ENCODE measurements at places on chromosomes 12 and 14.

DNA sequence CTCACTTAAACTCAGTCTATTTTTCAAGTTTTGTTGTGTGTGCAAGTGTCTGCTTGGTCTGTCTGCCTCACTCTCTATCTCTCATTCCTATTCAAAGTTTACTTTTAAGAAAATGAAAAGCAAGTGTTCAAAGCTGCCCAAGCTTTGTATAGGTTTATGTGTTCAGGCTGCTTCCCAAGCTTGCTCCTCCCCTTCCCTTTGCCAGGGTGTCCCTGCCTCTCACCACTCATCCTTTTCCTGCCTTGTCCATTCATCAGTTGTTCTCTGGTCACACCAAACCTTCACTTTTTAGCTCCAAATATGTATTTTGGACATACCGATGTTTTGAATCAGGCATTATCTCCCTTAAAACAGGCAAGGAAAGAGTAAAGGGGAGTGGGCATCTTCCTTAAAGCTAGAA lies 41.3 kb downstream of the STK38L start:
- peak; percentile 24 for DNase-seq

DNA sequence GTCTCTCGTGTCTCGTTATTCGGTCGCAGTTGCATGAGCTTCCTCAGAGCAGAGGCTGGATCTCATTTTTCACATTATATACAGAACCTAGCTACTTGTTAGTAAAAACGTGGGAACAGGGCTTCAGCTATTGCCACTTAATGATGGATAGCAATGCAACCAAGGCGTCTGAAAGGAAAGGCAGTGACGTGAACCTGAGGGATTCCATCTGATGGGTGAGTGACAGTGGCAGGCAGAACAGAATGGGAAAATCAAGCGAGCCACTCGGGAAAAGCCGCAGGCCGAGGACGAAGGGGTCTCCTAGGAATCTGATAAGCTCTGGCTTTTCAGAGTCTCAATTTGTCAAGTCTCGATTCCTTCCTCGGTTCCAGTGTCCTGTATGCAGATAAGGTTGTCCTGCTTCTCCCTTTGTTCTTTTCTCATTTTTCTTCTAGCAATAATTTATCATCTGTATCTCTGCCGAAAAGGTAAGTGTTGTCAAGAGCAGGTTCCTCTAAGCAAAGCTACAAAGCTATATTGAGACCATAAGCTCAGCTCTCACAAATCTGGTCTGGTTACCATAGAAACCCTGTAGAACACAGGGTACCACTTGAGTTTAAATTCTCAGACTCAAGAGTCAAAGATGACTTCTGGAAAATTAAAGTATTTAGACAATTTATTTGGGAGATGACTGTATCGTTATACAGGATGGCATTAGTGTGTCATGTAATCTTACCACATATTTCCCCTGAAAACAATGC lies 416.6 kb downstream of the GLT1D1 start:
- DNase-seq: no peak

DNA sequence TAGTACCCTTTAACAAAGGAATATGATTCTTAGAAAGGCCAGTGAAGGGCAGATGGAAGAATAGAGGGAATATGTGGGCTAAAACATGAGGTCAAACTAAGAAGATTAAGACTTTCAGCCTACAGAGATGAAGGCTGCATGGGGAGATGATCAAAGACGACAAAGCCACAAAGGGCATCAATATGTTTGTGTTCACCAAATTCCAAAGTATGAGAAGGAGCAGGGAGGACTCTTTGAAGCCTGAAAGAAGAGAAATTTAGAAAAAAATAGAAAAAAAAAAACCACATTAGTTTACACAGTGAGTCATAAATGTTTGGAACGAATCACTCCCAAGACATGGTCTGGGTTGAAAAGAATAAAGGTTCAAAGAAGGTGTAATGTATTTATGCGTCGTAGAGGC lies 131.8 kb downstream of the NEDD1 start:
- no peak for DNase-seq

DNA sequence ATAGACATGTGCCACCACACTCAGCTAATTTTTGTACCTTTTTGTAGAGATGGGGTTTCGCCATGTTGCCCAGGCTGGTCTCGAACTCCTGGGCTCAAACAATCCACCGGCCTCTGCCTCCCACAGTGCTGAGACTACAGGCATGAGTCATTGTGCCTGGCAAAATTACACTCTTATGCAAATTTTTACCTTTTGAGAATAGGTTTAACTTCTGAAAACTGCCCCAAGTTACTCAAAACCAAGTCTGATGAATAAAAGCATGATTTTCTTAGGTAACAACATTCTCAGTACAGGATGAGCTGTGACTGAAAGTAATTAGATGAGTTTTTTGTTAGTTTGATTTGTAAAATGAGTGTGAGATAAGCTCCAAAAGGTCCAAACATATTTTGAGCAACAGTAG lies 166.0 kb downstream of the RPS29 start:
- no peak for DNase-seq

GRCh38 chr14:37232907-37233481 lies 35.3 kb downstream of the MIPOL1 start:
- DNase-seq: peak; percentile 47

DNA sequence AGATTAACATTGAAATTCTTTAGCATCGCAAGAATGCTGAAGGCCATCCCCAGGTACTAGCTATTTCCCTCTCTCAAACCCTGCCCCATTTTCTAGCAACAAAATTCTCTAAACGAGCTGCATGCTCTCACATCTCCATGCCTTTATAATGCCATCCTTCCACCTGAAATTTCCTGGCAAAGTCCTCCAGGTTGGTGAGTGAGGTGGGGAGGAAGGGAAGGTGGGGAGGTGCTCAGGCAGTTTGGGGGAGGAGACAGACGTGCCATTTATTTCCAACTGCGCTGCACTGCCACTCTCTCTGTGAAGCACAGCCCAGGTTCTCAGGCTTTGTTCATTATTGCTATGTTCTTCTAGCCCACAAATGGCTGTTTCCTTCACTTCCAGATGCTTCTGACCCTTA lies 208.4 kb downstream of the PAWR start:
- DNase-seq: peak; percentile 13

DNA sequence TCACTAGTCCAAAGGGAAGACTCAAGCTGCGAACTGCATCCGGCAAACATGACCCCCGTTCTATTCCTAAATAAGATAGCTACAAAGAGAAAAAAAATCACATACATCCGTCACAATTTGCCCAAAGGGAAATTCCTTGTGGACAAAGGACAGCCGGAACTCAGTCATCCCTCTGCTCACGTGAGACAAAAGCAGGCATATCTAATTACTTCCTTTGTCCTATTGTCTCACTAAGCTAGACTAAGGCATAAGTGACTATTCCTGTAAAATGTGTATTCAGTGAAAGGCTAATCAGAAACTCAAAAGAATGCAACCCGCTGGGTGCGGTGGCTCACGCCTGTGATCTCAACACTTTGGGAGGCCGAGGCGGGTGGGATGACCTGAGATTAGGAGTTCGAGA lies 27.2 kb upstream of the NINJ2 start:
- DNase-seq: no peak

GRCh38 chr14:76584271-76584702 lies 177.0 kb upstream of the VASH1 start:
- DNase-seq: peak; percentile 63

- peak; percentile 54 for DNase-seq
These were observed 72.5 kb downstream of the ITPK1 start for GRCh38 chr14:93042968-93043940.

DNA sequence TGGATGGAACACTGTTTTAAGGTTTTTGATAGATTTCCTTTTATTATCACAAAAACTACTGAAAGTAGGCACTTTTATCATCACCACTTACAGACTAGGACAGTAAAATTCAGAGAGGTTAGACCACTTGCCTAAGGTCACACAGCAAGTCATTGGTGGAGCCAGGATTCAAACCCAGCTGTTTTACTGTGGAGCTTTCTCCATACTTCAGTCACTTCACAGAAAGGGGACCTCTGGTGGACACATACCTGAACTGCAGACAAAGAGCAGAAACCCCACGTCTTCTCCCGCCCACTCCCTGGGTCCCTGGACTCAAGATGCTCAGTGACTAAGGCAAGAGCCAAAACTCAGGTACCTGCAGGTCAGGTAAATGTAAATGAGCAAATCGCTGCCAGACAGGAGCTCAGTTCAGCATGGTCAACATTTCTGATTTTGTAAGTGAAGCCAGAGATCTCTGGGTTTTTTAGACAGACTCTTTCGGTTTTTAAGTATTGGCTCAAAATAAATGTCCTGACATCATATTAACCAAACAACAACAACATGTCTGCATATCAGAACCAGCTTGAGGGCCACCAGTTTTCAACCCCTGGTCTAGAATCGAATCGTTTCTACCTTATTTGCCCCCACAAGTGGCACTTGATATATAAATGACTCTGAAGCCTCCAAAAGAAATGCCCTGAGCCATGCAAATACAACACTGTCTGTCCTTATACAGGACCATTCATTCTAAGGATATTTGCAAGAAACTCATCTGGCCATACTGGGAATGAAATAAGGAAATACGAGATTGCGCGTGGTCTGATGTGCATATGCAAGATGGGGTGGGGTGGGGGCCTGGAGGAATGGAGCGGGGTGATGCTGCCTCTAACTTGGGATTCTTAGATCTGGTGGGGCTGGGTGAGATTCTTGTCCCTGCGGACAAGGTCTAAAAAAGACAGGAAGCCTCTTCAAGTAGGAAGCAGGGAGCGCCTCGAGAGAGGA lies 110.9 kb downstream of the KSR2 start:
- peak; percentile 81 for DNase-seq

GRCh38 chr12:114611145-114612018 lies 72.6 kb downstream of the TBX3 start:
- no peak for DNase-seq

- DNase-seq: no peak
These were observed 85.1 kb upstream of the AMIGO2 start for GRCh38 chr12:47164724-47165439.

- no peak for DNase-seq
These were observed 12.9 kb downstream of the GNG2 start for GRCh38 chr14:51873221-51873893.

GRCh38 chr12:68975811-68976210 lies 42.8 kb upstream of the CPM start:
- DNase-seq: no peak

- DNase-seq: no peak
These were observed 151.1 kb upstream of the PKP2 start for GRCh38 chr12:33047666-33048065.

GRCh38 chr12:13220838-13221237 lies 24.3 kb downstream of the EMP1 start:
- no peak for DNase-seq

GRCh38 chr12:32843528-32844095 lies 53.0 kb downstream of the PKP2 start:
- peak; percentile 22 for DNase-seq

DNA sequence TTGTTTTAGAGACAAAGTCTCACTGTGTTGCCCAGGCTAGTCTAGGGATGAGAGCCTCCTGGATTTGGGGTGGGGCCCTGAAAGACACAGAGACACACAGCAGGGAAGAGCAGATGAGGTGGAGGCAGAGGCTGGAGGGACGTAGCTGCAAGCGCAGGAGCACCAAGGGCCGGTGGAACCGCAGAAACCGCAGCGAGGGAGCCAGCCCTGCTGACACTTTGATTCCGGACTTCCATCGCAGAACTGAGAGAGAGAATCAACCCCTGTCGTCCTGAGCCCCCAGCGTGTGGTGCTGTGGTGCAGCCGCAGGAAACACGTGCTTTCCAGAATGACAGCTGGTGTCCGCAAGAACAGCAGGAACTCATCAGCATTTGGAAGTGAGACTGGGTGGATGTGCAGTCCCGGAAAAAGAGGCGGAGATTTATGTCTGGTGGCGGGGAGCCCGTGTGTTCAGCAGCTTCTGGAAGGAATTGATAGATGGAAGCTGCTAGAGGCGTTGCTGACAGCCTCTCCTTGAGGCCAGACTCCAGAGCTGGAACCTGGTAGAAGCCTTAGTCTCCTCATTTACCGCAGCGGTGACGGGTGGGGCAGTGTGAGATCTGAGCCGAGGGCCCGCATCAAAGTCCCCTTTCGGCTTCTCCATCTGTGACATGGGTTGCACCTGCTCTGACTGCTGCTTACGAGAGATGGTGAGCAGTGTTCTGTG lies 21.9 kb upstream of the KLC1 start:
- peak; percentile 72 for DNase-seq

GRCh38 chr14:26621364-26621763 lies 23.5 kb upstream of the NOVA1 start:
- no peak for DNase-seq

DNA sequence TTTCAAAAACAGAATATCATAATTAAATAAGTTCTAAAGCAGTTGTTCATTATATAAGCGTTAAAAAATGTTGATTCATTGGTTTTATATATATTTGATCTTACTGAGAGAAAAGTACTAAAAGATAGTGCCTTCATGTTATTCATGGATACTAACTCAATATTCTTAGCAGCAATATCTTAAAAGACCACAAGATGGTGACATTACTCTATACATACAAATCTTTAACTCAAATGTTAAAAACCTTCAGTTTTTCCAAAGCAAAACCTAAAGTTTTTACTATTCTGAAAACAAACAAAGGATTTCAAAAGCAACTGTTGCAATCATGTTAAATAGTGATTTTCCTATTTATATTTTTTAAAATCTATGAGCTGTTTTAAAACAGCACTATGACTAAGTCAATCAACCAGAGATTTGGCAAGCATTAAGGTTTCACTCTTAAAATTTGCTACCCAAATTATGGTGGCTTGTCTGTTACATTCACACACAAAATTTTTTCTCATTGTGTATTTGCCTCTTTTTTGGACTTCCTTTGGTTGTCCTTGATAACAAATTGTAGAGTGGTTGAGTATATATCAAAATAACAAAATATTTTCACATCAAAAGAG lies 50.1 kb upstream of the RERGL start:
- DNase-seq: peak; percentile 12

- DNase-seq: no peak
These were observed 8.1 kb upstream of the DYRK4 start for GRCh38 chr12:4553943-4554342.

DNA sequence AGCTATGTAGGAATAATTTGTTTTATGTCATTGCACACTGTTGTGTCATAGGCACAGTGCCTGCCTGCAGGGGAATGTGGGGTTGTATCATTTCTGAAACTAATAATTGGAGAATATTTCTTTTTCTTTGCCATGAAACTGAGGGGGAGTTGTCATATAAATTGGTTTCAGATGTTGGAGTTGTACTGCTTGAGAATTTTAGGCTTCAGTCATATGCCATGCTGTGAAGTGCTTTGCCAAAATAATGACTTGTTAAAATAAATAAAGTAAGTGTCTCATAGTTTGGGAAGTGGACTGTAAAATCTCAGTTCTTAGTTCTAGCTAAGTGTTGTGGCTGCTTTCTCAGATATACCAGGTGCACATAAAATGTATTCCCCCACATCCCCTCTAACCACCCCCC lies 116.8 kb downstream of the DAAM1 start:
- DNase-seq: no peak

DNA sequence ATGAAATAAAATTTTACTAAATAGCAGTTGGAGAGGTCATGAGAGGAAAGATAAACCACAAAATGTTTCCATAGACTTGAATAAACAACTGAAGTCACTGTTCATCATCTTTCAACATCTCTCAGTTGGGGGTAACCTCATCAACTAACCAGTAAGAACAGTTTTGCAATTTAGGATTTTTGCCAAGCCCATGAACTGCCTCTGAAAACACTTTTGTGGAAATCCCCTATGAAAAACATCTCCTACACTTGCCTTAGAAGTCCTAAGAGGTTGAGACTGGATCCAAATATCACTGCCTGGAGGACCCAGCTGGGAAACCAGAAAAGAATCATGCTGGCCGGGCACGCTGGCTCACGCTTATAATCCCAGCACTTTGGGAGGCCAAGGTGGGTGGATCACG lies 273.1 kb downstream of the C12orf50 start:
- DNase-seq: no peak
